NCI-H1436 (cell line): ENCODE measurements at places on chromosomes 5 and 9.

- DNase-seq, result no peak
Measured at GRCh38 chr9:109912726-109913460, 132.9 kb downstream of the PALM2AKAP2 start.

- no peak for DNase-seq
Measured at GRCh38 chr9:36284226-36284625, 26.0 kb upstream of the GNE start.

GRCh38 chr9:136771907-136772415, 7.6 kb upstream of the LCN15 start:
- no peak for DNase-seq

GRCh38 chr9:36912620-36913019, 121.4 kb downstream of the PAX5 start:
- DNase-seq, result no peak

DNA sequence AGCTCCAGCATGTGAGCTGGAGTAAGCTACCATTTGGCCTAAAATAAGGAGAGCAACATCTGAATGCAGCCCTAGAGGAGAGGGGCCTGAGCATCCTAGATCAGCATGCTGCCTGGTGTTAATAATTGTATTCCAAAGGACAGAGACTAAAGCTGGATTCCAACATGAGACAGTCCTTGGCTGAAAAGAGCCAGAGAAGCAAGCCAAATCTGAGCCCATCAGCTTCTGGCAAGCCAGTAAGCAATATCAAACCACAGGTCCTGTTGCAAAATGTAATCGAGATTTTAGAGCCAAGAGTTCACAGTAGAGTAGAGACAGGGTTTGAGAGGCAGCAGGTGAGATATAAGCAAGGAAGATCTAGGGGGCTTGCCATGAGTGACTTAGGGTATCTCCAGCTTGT, 42.3 kb upstream of the DMAC1 start:
- DNase-seq, result no peak

GRCh38 chr5:139019880-139020279, 144.7 kb upstream of the LRRTM2 start:
- no peak for DNase-seq

DNA sequence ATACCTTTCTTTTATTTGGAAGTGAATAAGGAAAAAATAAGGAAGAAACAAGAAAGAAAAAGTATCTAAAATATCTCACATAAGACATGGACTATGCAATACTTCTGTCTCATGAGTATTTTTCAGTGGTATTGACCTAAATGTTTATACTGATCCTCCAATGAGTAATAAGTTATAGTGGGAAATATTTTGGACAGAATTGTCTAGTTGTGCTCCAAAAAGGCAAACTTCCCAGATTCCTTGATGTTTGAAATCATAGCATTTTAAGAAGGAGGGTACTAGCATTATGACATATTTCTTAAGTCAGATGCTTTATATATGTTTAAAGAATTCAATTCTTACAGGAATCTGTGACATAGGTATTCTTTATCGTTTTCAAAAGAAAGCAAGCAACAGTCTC, 34.5 kb upstream of the BASP1 start:
- no peak for DNase-seq

- DNase-seq, result no peak
Measured at GRCh38 chr5:95631255-95631958, 11.5 kb downstream of the GPR150 start.

DNA sequence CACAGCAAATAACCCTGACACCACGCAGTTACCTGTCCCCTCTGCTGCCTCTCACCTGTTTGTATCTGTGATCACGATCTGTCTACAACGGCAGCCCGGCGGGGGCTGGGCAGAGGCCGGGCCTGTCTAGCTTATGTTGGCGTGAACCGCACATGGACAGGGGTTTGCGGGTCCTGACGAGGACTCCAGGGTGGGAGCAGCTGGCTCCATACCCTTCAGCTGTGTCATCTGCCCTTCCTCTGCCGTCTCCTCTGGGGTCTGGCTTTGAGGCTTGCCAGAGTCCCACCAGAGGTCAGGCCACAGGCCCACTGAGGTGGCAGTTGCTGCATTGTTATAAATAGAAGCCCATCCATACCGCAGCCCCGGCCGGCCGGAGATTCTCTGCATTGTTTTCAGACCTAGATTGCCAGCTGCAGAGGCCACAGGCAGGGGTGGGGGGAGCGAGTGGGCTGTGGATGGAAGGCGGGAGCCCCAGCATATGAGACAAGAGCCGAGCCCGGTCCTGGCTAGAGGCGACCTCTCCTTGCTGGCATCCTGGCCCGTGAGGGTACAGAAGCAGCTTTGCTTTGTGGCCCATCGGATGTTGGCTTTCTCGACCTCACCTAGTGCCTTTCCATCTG, 37.8 kb downstream of the FAM78A start:
- DNase-seq, result no peak

DNA sequence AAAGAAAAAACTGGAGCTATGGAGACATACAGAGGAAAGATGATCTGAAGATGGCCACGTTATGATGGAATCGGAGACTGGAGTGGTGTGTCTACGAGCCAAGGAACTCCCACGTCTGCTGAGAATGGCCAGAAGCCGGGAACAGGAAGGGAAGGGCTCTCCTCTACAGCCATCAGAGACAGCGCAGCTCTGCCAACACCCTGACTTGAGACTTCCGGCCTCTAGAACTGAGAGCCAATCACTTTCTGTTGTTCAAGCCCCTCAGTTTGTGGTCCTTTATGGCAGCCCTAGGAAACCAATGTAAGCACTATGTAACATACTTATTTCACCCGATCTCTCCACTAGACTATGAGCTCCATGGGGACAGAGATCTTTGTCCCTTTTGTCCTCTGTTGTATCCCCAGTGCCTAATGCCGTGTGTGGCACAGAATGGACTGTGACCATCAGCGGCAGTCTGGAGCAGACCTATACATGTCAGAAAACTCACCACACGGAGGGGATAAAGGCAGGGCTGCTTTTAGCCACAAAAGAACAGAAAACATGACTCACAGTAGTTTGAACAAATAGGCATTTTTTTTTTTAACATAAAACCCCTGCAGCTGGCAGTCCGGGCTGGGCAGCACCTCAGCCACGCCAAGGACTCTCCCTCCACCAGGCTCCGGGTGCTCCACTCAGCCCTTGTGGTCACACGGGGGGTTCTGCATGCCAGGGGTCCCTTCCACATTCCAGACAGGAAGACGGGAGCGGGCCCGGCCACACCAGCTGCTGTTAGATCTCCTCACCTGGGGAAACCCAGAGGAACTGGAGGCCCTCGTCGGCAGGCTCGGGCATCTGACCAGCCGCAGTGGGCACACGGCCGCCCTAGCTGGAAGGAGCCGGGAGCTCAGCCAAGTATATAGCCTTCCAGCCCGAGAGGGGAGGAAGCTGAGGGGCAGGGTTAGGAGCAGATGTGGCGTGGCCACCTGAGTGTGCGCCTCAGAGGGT, 16.1 kb upstream of the MXD3 start:
- no peak for DNase-seq

DNA sequence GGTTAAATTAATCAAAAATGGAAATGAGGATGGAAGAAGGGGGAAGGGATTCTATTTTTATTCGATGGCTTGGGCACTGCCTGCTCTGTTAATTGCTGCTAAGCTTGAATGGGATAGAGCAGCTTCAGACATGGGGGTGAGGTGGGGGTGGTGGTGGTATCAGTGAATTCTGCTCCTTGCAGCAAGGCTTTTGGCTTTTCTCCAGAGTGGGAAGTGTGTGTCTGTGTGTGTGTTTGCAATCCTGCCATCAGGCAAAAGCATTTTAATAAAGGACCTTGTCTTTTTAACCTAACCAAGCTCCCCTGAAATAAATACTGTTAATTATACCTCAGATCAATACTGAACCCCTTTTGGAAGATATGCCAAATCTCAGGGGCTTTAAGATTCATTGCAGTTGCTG, 110.9 kb upstream of the GPR151 start:
- no peak for DNase-seq

GRCh38 chr5:170486371-170486770, 17.4 kb upstream of the KCNIP1 start:
- no peak for DNase-seq

DNA sequence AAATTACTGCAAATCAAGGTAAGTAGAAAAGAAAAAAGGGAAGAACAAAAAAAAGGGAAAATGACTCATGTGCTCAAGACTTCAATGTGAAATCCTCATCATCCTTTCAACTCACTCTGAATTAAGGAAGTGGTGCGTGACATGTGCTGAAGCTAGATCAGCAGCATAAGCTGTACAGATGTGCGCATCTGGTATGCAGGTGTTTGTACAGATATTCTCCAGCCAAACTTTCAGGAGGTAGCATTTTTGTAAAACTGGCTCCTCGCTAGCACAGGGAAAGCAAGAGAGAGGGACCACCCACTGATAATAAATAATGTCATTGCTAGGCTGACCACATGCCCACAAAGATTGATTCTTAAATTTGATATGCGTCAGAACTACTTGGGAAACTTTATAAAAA, 253.9 kb upstream of the RGMB start:
- no peak for DNase-seq

- peak; percentile 14 for DNase-seq
Measured at GRCh38 chr5:82346399-82347165, 68.4 kb upstream of the RPS23 start.

DNA sequence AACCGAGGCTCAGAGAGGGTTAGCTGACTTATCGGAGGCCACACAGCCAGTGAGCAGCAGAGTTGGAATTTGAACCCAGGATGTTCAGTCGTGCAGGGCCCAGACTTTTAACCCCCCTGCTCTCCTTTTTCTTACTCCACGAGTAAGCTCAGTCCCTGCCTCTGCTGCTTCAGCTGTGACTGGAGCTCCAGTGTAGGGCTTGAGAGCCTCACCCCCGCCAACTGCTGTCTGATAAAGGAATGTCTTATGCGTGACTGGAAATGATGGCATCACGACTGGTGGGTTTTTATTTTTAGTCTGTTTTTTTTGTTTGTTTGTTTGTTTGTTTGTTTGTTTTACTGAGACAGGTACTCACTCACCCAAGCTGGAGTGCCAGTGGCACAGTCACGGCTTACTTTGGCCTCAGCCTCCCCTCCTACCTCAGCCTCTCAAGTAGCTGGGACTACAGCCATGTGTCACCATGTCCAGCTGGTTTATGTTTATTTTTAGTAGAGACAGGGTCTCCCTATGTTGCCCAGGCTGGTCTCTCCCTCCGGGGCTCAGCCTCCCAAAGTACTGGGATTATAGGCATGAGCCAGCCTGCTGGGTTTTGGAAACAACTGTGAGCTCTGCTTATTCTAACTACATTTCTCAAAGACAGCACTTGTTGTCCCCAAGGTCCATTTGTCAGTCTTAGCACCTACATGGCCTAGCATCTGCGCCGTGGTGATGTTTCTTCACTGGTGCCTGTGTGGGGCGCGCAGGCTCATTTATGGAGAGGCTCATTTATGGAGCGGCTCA, 52.5 kb upstream of the NCS1 start:
- no peak for DNase-seq

GRCh38 chr9:5042661-5043178, 57.6 kb downstream of the JAK2 start:
- no peak for DNase-seq

DNA sequence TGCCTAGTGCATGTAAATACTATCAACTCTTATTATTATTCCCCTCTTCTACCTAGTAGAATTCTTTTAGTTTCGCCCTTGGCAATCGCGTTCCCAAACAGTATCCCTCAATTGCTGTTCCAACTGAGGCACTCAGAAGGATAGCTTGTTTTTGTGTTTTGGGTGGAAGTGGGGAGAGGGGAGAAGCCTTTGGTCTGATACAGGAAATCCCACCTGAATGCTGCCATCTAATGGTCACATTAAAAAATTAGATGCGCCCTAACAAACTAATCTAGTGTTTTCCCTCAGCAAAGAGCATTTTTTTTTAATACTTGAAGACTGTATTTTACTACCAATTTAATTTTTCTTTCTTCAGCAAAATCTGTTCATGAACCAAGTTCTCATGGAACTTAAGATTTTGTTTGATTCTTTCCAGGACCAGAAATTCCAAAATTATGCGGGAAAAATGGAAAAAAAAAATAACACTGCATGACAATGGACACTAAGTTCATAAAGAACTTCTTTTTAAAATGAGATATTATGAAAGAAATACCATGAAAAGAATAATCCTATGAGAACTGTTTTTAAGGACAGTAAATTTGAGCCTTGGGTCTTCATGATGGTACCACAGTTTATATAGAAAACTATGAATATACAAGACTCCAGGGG, 22.2 kb upstream of the GLDC start:
- DNase-seq, result no peak

GRCh38 chr9:12818431-12819000, 43.7 kb downstream of the LURAP1L start:
- no peak for DNase-seq

- DNase-seq, result no peak
Measured at GRCh38 chr5:179333796-179334761, 11.2 kb downstream of the ADAMTS2 start.

DNA sequence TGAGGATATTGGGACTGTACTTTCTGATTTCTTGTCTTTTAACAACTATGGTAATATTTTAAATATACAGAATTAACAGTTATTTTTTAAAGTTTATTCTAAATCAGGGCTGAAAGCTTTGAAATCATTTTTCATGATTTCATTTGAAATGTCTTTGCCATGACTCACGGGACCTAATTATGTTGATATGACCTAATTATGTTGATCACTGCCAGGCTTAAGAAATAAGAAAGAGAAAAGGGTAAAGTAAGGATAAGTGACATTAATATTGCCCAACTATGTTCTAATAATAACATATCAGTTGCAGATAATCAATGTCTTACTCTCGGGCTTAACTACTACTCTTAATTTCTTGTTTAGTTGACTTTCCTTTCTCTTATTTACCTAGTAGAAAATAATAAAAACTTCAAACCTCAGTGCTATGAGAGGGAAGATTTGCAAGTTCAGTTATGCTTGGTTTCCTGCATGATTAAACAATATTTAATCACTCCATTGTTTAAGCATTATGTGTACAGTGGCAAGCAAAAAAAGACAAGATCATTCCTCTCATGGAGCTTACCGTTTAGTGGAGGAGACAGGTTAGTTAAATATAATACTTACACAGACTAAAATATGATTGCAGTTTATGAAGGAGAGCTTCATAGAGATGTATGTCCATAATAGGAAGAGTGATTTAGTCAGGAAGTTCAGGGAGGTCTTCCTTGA, 67.0 kb upstream of the EIF4EBP3 start:
- no peak for DNase-seq

- DNase-seq, result no peak
Measured at GRCh38 chr5:126492939-126493338, 69.7 kb downstream of the GRAMD2B start.

DNA sequence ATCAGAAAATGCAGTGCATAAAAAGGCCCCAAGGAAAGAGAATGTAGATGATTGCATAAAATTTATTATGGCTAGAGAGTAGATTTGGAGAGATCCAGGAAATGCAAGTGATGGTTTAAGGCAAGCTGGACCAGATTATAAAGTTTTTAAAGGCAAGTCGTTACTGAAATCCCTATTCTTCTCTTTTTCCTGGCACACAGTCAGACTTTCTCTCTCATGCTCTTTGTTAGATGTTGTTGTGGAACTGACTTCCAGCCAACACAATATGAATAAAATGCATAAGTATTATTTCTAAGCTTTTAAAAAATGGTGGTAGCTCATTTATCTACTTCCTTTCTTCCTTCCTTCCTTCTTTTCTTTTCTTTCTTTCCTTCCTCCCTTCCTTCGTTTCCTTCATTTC, 1085.4 kb upstream of the CDH6 start:
- DNase-seq, result no peak

GRCh38 chr5:57414191-57414590, 68.4 kb downstream of the ACTBL2 start:
- no peak for DNase-seq
